Aorta (tissue), 5 donors: ENCODE measurements at places on chromosomes 16 and 17. TPM values are rescaled to one million over a fixed set of nuclear protein-coding genes. Genes with fewer than 3 reads are reported as not detected.

The PRR15L gene
- 0.87 TPM for polyA plus RNA-seq

The TBL3 gene
- 85.5 TPM for polyA plus RNA-seq

The CA7 gene
- 12.8 TPM for polyA plus RNA-seq

The TPPP3 gene
- 51.9 TPM for polyA plus RNA-seq

The SSTR5 gene
- polyA plus RNA-seq = 0.75 TPM

The PRKCA gene
- 6.3 TPM for polyA plus RNA-seq

The CDK10 gene
- polyA plus RNA-seq = 24.7 TPM

The ABI3 gene
- 3.5 TPM for polyA plus RNA-seq

The HOXB7 gene
- 18.2 TPM for polyA plus RNA-seq

GRCh38 chr16:48542966-48543365, 67.0 kb downstream of the N4BP1 start:
- H3K27ac ChIP-seq = no peak overlapping the region
- no peaks in the 10 kb centered on the region for H3K4me1 ChIP-seq
- no peaks in the 10 kb centered on the region for H3K27me3 ChIP-seq

DNA sequence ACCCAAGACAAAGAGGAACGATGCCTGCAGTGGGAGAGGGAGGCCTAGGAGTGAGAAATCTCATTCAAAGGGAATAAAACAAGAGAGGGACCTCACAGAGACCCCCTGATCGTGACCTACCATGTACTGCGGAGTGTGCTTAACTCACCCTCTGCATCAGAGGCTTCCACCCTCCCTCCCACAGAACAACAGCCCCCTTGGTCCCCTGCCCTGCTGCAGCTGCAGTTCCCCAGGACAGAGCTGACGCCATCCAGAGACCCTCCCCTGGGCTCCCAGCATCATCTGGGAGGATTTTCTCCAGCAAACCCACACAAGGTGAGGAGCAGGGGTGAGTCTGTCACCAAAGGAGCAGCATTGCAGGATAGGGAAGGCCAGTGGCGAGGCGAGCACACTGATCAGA, 39.8 kb downstream of the TLE7 start:
- no peak for DNase-seq
- H3K27me3 ChIP-seq = no peaks in the 10 kb centered on the region
- H3K4me1 ChIP-seq = no peaks in the 10 kb centered on the region
- no peaks in the 10 kb centered on the region for H3K36me3 ChIP-seq

GRCh38 chr17:1179818-1180742, at the start of gene ABR:
Gene ABR, minus strand, starts transcription at chr17:1179981. Its CDS starts 254 bp downstream, at chr17:1179727.
- H3K4me1 ChIP-seq = no peaks in the 10 kb centered on the region
- H3K27me3 ChIP-seq = no peaks in the 10 kb centered on the region
- DNase-seq = peak; percentile 72
- H3K27ac ChIP-seq = peak within 1 kb of the TSS; percentile 5

GRCh38 chr17:40341808-40342503, 22.6 kb downstream of the GJD3 start:
- H3K27me3 ChIP-seq = no peaks in the 10 kb centered on the region
- H3K4me3 ChIP-seq = peak overlapping the region; percentile 90
- H3K27ac ChIP-seq = peak overlapping the region; percentile 17
- peak; percentile 91 for DNase-seq

GRCh38 chr16:55947366-55947765, 72.2 kb upstream of the CES5A start:
- H3K4me1 ChIP-seq = no peaks in the 10 kb centered on the region
- no peak overlapping the region for H3K27ac ChIP-seq
- no peak for DNase-seq
- H3K27me3 ChIP-seq = no peaks in the 10 kb centered on the region
- H3K36me3 ChIP-seq = no peaks in the 10 kb centered on the region
- no peak overlapping the region for H3K4me3 ChIP-seq

DNA sequence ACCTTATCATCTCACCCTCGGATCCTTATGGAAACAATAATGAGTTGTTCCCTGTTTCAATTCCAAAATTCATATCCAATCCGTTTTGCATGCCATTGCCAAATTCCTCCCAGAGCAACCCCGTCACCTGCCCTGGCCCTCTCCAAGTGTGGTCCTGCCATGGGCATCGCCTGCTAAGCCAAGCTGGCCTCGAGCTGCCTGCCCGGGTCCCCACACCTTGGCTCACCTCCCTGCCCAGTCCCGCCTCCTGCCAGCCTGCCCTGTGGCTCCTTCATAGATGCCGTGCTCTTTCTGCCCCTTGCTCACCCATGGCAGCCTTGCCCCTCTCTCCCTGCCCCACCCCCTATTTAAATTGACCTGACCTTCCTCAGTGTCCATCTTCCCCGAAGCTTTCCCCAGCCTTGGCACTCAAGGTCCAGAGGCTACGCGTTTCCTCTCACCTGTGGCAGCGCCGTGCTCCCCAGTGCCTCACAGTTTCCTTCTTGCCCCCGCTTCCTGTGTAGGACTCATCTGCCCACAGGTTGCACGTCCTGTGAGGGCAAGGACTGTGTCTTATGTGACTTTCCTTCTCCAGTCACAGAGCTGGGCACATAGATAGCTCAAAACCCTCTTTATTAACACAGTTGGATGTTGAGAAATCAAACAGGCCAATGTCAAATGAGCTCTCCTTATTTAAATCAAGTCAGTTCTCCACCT, 12.7 kb downstream of the MAPT start:
- no peaks in the 10 kb centered on the region for H3K36me3 ChIP-seq
- DNase-seq = no peak
- H3K4me3 ChIP-seq = no peak overlapping the region
- no peaks in the 10 kb centered on the region for H3K27me3 ChIP-seq
- no peak overlapping the region for H3K27ac ChIP-seq

- no peak overlapping the region for H3K4me3 ChIP-seq
- no peaks in the 10 kb centered on the region for H3K4me1 ChIP-seq
- no peaks in the 10 kb centered on the region for H3K36me3 ChIP-seq
- H3K27me3 ChIP-seq = no peaks in the 10 kb centered on the region
Measured at GRCh38 chr17:32631341-32632096, 144.7 kb downstream of the CDK5R1 start.

- DNase-seq = no peak
- no peaks in the 10 kb centered on the region for H3K36me3 ChIP-seq
- H3K27ac ChIP-seq = no peak overlapping the region
- H3K27me3 ChIP-seq = no peaks in the 10 kb centered on the region
Measured at GRCh38 chr16:8941718-8942344, 21.9 kb downstream of the USP7 start.

- no peak overlapping the region for H3K4me3 ChIP-seq
- H3K4me1 ChIP-seq = peaks cover 1% of the 10 kb centered on the region
- H3K27me3 ChIP-seq = no peaks in the 10 kb centered on the region
- no peak for DNase-seq
- no peak overlapping the region for H3K27ac ChIP-seq
Measured at GRCh38 chr17:13273806-13274205, 256.0 kb upstream of the ELAC2 start.

- H3K4me1 ChIP-seq = no peaks in the 10 kb centered on the region
- H3K27ac ChIP-seq = no peak overlapping the region
- no peak overlapping the region for H3K4me3 ChIP-seq
- no peaks in the 10 kb centered on the region for H3K27me3 ChIP-seq
- H3K36me3 ChIP-seq = no peaks in the 10 kb centered on the region
Measured at GRCh38 chr17:32558326-32558955, 71.6 kb downstream of the CDK5R1 start.

GRCh38 chr16:69672998-69673713, 53.2 kb downstream of the NQO1 start:
- no peak overlapping the region for H3K27ac ChIP-seq
- no peaks in the 10 kb centered on the region for H3K4me1 ChIP-seq
- no peak for DNase-seq

DNA sequence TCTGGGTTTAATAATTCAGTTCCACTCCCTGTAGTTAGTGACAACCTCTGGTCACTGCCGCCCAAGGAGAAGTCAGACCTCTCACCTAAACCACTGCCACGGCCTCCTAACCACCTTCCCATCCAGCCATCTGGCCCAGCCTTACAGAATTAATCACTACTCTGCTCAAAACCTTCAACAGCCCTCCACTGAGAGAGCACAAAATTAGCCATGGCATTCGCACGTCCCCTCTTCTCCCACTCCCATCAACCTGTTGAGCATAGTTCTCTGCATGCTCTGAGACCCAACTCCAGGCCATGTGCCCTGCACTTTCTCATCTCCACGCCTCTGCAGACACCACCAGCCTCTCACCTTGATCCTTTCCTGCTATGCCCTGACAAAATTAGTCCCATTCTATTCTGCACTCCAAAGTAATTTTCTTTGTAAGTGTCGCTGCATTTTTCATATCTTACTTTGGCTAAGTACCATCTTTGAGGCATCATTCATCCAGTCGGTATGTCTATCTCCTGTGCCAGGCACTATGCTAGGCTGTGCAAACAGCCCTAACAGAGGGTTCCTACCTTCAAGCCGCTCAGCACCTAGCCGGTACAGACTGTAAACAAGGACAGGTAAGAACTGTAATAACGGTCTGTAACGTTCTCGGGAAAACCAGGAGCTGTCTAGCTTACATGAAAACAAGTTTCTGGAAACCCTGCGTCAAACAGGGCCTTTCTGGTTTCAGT, 963 bp downstream of the COPRS start:
- H3K4me1 ChIP-seq = peaks cover 2% of the 10 kb centered on the region
- no peaks in the 10 kb centered on the region for H3K36me3 ChIP-seq
- H3K27ac ChIP-seq = peak overlapping the region; percentile 70
- no peaks in the 10 kb centered on the region for H3K27me3 ChIP-seq

DNA sequence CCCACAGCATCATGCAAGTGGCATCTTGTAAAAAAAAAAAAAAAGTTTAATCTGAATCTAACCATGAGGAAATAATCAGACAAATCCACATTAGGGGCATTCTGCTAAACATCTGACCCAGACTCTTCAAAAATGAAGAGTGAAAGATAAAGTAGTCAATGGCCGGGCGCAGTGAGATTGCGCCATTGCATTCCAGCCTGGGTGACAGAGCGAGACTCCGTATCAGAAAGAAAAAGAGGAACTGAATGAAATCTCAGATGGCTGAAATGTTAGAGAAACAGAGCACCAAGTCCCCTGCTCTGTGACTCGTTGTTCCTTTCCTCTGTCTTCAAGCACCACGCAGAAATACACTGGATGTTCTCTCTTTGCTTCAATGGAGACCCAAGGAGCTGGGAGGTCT, 12.7 kb upstream of the RNF135 start:
- no peaks in the 10 kb centered on the region for H3K36me3 ChIP-seq
- H3K27ac ChIP-seq = no peak overlapping the region
- no peak for DNase-seq
- H3K4me1 ChIP-seq = no peaks in the 10 kb centered on the region

- no peak overlapping the region for H3K27ac ChIP-seq
- DNase-seq = no peak
- H3K4me3 ChIP-seq = no peak overlapping the region
- no peaks in the 10 kb centered on the region for H3K27me3 ChIP-seq
- H3K4me1 ChIP-seq = no peaks in the 10 kb centered on the region
- H3K36me3 ChIP-seq = peaks cover 2% of the 10 kb centered on the region
Measured at GRCh38 chr16:65005696-65006095, 116.2 kb downstream of the CDH11 start.
